ENCODE measurements at places on chromosomes 7 and 10. TPM values are rescaled to one million over a fixed set of nuclear protein-coding genes. Genes with fewer than 3 reads are reported as not detected.
A peak's percentile ranks its signal among the peaks of the same experiment; 100 is the strongest.

ATOH7 gene
- not detected for total RNA-seq

SRRM3 gene
- total RNA-seq, result 0.65 TPM

PPP1R17 gene
- not detected for total RNA-seq

PIK3AP1 gene
- 215 TPM for total RNA-seq

- DNase-seq, result peak; percentile 95
Observed at GRCh38 chr10:102645741-102646609, 1.7 kb downstream of the TRIM8 start.

GRCh38 chr7:155401231-155401630 is 56.7 kb upstream of the EN2 start:
- DNase-seq, result peak; percentile 36

DNA sequence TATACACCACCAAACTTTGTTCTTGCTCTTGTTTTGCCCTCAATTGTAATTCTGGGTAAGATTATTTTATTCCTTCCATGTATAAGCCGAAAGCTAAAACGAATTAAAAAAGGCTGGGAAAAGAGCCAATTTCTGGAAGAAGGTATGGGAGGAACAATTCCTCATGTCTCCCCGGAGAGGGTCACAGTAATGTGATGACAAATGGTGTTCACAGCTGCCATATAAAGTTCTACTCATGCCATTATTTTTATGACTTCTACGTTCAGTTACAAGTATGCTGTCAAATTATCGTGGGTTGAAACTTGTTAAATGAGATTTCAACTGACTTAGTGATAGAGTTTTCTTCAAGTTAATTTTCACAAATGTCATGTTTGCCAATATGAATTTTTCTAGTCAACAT is 12.5 kb upstream of the CFAP69 start:
- no peak for DNase-seq

DNA sequence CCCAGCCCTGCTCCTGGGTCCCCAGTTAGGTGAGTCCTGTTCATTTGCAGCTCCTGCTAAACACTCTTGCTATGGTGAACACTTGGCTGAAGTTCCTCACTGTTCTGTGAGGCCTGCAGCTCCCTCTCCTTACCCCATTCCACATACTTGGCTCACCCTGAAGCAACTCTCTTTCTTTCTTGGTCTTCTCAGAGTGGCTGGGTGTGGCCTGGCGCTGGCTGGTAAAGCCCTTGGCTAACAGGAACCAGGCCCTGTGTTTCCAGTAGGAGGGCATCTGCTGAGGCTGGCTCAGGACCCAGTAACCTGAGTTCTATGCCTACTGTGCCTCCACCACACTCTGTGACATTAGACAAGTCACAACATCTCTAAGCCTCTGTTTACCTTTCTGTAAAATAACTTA is 53.1 kb upstream of the COL13A1 start:
- no peak for DNase-seq

DNA sequence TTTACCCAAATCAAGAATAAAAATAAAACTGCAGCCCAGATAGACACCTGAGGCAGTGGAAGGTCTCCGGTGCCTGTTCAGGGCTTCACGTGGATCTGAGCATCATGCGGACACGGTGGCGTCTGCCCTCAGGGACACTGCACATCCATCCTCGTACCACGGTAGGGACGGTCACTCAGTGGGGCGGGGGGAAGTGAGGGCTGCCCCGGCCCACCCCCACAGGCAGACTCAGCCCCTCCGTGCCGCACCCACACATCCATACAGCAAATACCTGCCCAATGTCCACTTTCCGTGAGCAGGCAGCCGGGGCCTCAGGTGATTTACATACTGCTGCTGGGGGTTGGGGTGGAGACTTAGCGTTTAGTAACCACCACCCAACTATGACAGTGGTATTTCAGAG is 207.8 kb downstream of the DIP2C start:
- DNase-seq, result peak; percentile 52

- no peak for DNase-seq
Observed at GRCh38 chr7:149846021-149846420, 7.8 kb downstream of the ZNF862 start.

DNA sequence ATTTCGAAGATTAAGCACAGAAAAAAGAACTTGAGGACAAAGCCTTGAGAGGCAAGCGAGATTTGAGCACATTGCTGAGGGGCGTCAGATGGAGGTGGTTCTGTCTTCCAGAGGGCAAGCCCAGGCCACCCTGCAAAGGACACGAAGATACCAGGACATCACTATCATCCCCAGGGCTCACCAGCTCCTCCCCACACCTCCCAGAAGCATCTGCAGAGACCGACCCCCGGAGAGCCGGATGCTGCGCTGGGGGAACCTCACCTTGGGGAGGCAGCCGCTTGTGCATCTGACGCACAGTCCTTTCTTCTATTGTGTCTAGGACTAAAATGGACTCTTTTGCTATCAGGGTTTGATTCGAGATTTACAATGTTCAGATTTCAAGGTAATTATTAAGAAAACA is 259.7 kb downstream of the DNAJB6 start:
- peak; percentile 44 for DNase-seq

- no peak for DNase-seq
Observed at GRCh38 chr10:75505293-75505692, 73.9 kb downstream of the LRMDA start.

GRCh38 chr10:132447446-132448247 is 50.6 kb downstream of the PWWP2B start:
- DNase-seq, result peak; percentile 92

GRCh38 chr10:94193466-94193924 is 169.2 kb downstream of the NOC3L start:
- DNase-seq, result no peak

- DNase-seq, result peak; percentile 69
Observed at GRCh38 chr7:155562106-155562505, 15.7 kb upstream of the CNPY1 start.

DNA sequence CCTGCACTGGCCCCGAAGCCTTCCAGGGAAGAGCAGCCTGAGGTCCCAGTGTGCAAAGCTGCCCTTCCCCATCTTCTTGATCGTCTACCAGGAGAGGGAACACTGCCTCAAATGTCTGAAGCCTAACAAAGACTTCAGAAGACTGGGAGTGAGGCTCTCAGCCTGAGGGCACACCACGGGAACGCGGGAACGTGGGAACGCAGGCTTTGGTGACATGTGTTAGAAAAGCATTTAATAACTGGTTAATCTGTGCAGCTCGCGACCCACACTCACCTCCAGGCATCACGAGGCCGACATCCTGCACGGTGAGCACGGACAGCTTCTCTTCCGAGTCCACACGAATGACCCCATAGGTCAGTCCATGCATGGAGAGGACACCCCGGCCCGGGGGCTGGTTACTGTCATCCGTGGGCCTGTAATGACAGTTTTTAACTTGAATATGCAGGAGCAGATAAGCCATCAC is 234.0 kb downstream of the ZMYND11 start:
- peak; percentile 63 for DNase-seq
